OCI-M1 (cell line): ENCODE measurements at places on chromosomes 5 and 9.

GRCh38 chr5:1162276-1162675, 39.1 kb upstream of the SLC6A19 start:
- DNase-seq, result no peak

- no peak for DNase-seq
Measured at GRCh38 chr9:7451062-7451461, 348.5 kb downstream of the DMAC1 start.

GRCh38 chr5:171342362-171343111, 33.5 kb downstream of the TLX3 start:
- DNase-seq, result peak; percentile 76

- DNase-seq, result no peak
Measured at GRCh38 chr5:159097784-159098602, 1.7 kb downstream of the EBF1 start.

DNA sequence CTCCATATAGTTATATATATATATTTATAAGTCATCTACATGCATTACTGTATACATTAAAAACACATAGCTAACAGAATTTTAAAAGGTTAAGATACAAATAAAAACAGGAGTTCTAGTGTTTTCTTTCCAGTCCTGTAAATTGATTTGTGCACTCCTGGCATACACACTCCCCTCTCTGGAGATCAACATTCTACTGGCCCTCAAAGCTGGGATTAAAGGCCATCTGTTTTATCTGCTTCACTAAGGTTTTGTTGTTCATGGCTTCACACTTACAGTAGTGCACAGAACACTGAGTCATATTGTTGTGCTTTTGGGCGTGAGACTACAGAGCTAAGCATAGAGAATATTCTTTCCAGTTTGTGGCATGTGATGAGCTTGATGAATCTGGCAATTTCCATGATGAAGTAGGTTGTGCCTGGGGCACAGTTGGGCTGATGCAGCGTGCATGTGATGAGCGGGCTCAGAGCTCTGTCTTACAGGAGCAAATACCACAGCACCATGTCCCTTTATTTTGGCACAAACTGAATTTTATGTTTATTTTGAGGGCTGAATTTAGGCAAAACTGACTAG, 98.2 kb downstream of the TAF11L14 start:
- no peak for DNase-seq

DNA sequence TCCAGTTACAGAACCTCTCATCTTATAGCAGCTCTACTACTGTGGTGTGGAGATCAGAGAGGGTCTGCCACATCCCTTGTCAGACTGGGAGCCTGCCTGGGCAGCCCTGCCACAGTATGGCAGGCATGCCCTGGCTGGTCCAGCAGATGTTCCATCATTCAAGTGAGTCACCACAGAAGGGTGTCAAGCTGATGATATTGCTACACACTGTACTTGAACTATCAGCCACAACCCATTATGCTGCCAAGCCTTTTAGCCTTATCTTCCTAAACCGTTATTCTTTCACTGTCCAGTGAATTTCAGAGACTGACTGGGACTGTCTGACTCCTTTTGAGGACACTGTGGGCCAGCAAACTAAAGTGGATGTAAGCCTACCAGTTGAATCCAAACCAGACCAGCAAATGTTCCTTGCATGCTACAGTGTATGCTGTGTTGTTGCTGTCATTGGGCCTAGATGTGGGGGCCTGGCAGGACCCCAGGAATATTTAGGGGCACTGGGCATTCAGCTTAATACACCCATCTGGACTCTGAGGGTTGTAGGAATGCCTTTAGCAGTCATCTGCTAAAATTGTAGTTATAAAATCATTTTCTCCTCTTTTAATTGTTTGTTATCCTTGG, 202.6 kb downstream of the NR3C1 start:
- DNase-seq, result peak; percentile 90

GRCh38 chr9:95696701-95697100, 178.8 kb upstream of the ERCC6L2 start:
- DNase-seq, result no peak

GRCh38 chr5:90161414-90161813, 248.1 kb downstream of the CETN3 start:
- peak; percentile 88 for DNase-seq

GRCh38 chr5:35665096-35665495, 47.4 kb downstream of the SPEF2 start:
- DNase-seq, result peak; percentile 51

DNA sequence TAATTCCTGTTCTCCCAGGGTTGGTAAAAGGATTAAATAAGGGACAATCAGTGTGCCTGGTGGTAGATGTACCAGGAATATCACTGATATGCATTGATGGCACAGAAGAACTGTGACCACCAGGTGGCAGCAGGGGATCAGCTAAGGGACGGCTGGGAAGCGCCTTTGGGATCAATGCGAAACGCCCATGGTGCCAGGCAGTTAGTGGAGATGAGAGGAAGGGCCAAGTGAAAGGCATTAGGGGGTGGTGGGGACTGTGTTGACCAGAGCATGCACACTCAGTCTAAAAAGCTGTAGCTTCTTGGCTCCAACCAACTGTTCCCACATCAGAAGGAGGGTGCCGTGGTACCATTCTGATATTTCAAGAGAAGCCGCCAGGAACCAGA, 55.6 kb downstream of the ARHGEF37 start:
- peak; percentile 78 for DNase-seq

- DNase-seq, result peak; percentile 24
Measured at GRCh38 chr5:141338538-141339306, at the start of gene PCDHGA2. TSS of gene PCDHGA2 (plus strand) at chr5:141338760.

- no peak for DNase-seq
Measured at GRCh38 chr9:107898761-107899160, 409.2 kb upstream of the KLF4 start.

- no peak for DNase-seq
Measured at GRCh38 chr9:135479469-135480052, at the start of gene PPP1R26. TSS of gene PPP1R26 (plus strand) at chr9:135479782. CDS start at chr9:135484511, 4,729 bp downstream.

GRCh38 chr5:110376281-110376951, 350.1 kb downstream of the TMEM232 start:
- DNase-seq, result no peak

- DNase-seq, result no peak
Measured at GRCh38 chr9:130107955-130108354, 54.2 kb downstream of the GPR107 start.

DNA sequence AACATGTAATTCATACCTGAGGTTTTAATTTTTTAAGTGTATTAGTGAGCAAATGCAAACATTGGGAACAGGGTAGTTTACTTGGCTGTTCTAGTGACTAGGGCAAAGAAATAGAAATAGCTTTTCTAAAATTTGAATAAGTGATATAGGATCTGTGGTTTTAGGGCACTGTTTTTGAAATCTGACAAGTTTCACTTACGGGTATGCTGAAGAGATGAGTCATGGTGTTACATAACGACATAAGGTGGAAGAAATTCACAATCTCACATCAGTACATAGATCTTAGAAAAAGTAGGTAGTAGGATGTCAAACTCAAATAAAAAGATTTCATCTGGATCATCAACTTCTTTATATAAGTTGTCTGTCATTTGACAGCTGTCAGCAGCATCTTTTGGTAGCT, 772.3 kb downstream of the MAT2B start:
- peak; percentile 42 for DNase-seq

- DNase-seq, result peak; percentile 1
Measured at GRCh38 chr5:122896598-122897282, 51.3 kb downstream of the SNX24 start.

DNA sequence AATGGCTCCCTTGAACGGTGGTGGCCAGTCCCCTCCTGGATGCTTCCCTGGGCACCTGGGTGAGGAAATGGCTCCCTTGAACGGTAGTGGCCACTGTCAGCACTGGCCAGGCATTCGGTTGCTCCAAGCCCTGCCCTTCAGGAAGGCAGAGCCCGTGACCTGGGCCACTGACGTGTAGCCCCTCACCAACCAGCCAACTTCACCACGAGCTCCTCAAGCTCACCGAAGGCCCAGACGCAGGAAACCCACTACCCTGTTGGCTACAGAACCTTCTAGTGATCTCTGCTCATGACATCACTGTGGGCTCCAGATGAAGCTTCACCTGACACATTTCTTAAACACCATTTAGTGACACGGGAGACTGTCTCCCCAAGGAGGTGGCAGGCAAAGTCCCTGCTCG, 9.2 kb downstream of the SLC6A3 start:
- DNase-seq, result no peak

- DNase-seq, result peak; percentile 18
Measured at GRCh38 chr5:15209053-15209762, 290.8 kb upstream of the FBXL7 start.

DNA sequence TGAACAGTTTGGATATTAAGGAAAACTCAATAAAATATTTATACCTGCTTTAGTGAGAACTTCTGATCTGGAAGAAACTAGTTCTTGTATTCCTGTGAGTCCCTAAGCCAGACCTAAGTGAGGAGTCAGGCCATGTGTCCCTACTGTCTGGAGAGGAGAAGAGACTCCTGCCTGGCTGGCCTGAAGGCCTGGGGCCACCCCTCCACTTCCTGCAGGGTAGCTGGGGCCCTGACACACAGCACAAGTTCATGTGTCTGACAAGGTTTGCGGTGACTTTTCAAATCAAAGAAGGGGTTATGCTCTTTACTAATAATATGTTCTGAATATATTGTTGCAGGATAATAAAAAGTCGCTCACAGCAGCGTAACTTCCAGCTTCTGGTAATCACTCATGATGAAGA, 16.1 kb upstream of the IL13 start:
- no peak for DNase-seq

DNA sequence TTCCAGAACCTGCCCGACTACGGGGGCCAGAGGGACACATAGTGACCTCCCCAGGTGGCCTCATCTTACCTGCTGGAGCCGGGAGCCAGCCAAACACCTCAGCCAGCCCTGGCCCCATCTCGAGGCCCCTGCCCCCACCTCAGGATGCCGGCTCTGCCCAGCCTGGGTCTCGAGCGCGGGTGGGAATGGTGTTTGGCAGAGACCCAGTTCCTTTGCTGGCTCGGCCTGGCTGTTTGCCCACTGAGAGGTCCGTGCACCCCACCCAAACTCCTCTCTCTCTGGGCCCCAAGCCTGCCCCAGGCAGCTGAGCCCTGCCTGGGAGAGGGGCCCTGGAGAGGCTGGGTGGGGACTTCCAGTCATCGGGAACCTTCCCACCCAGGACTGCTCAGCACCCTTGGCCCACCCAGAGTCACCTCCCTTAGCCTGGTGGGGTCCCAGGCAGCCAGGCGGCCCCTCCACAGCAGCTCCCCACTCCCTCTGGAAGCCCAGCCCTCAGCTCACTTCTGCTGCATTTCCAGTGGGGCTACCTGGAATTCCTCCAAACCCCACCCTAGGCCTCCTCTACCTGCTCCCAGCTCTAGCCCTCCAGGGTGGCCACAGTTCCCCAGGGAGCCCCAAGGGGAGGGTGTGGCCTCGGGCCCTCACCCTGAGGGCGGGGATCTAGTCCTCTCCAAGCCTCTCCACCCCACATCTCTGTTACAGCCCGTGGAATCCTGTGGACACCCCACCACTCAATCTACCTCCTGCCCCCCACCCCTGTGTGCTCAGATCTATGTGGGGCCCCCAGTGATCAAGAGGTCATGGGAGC, 42.4 kb upstream of the UBAC1 start:
- DNase-seq, result no peak

DNA sequence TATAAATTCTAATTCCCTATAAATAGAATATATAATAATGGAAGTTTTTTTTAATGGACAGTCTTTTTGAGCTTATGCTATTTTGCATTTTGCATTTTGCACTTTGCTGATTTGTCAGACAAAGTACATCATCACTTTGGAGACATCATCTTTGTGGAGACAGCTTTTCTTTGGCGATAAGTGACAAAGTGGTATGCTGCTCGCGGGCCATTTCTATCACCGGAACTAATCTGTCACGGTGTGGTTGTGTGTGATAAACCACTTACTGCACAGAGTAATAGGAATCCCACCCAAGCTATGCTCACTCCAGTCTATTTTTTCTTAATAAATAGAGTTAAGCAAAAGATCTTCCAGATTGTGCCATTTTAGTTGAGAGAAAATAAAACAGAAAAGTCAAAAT, 133.1 kb downstream of the MACIR start:
- peak; percentile 71 for DNase-seq

DNA sequence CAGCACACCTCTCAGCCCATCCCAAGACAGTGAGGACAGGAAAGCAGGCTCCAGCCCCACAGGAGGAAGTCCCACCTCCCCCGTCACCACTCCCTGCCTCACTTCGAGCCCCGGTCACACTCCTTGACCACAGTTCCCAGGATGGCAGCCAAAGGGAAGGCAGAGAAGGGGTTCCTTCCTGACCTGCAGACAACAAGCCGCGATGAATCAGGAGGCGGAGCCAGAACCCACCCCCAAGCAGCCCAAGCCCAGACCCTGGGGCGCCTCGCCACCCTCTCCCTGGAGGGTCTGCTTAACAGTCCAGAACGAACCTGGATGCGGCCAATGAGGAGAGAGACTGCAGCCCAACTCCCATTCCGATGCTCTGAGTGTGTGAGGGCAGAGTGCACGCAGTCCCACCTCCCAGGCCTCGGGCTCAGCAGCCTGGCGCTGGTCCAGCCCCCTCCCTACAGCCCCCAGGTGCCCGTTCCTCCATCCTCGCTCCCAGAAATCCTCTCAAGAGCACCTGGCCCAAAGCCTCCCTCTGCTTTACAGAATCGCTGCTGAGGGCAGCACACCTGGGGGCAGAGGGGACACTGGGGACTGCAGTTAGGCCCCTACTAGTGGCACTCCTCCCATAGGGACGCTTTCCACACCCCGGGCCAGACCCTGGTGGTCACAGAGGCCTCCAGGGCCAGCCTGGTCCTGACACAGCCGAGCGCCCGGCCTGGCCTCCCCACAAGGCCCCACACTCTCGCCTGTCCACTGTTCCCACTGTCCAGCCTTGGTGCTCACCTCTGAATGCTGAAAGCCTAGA, 69.6 kb upstream of the LRRTM2 start:
- no peak for DNase-seq

DNA sequence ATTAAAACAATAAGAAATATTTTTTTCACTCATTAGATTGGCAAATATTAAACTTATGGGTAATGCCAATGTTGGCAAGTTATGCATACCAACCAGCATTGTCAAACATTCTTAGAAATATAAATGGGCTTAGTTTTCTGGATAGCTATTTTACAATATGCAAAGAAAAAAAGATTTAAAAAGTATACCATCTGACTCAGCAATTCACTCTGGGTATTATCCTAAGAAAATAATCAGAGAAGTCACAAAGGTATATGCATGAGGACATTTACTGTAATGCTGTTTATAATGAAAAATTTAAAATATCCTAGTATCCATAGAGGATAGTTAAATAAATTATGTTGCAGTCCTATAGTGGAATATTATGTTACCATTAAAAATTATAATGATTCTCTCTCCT, 57.4 kb upstream of the PTPDC1 start:
- no peak for DNase-seq

- DNase-seq, result no peak
Measured at GRCh38 chr9:99107421-99107820, 2.5 kb downstream of the TGFBR1 start.

GRCh38 chr5:176446884-176447590, 1.1 kb upstream of the FAF2 start:
- DNase-seq, result no peak

GRCh38 chr5:113053511-113053995, 77.0 kb downstream of the DCP2 start:
- no peak for DNase-seq

DNA sequence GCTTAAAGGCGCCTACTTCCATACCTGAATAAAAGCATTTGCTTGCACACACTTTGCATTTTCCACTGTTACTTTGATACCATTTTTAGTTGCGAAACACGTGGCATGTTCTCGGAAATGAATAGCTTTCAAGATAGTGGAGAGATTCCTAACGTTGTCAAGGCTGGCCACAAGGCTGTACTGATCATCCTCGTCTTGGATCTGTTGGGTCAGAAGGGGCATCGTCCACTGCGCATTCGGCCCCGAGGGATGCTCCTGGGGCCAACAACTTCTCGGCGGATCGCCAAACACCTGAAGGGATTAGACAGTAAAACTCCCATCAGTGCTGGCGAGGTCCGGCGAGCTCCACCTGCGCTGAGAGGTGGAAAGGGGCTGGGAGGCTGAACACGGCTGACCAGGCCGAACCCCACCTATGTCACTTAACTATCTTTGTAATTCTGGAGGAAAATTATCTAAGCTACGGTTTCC, 599 bp downstream of the RAD1 start:
- DNase-seq, result peak; percentile 68
